Activated naive CD4-positive, alpha-beta T cell treated with anti-CD3 and anti-CD28 coated beads, Interleukin-2, amount 50 U/mL, for 16 hours (primary cell): ENCODE measurements at places on chromosomes 16 and 17.
A peak's percentile ranks its signal among the peaks of the same experiment; 100 is the strongest.

GRCh38 chr17:9350080-9350479 lies 225.5 kb downstream of the STX8 start:
- DNase-seq = no peak

DNA sequence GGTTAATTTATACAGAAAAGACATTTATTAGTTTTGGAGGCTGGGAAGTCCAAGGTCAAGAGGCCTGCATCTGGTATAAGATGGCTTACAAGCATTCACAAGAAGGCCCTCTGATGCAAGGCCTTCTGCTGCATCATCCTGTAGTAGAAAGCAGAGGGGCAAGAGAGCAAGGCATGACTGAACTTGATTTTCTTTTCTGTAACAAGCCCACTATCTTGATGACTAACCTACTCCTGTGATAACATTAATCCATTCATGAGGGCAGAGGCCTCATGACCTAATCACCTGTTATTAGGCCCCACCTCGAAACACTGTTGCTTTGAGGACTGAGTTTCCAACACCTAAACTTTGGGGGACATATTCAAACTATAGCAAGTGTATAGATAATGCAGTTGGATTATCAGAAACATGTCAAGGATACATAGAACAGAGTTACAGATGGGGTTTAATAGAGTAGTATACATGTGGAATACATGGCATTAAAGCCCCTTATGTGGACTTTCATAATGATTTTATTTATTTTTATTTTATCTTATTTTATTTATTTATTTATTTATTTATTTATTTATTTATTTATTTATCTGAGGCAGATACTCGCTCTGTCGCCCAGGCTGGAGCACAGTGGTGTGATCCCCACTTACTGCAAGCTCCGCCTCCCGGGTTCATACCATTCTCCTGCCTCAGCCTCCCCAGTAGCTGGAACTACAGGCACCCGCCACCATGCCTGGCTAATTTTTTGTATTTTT lies 88.2 kb downstream of the CHD9 start:
- DNase-seq = no peak

- DNase-seq = no peak
Measured at GRCh38 chr17:73492125-73492820, 152.0 kb downstream of the SDK2 start.

GRCh38 chr17:59506894-59507726 lies 58.3 kb upstream of the DHX40 start:
- no peak for DNase-seq

- DNase-seq = no peak
Measured at GRCh38 chr16:49496656-49497055, 123.1 kb downstream of the C16orf78 start.

DNA sequence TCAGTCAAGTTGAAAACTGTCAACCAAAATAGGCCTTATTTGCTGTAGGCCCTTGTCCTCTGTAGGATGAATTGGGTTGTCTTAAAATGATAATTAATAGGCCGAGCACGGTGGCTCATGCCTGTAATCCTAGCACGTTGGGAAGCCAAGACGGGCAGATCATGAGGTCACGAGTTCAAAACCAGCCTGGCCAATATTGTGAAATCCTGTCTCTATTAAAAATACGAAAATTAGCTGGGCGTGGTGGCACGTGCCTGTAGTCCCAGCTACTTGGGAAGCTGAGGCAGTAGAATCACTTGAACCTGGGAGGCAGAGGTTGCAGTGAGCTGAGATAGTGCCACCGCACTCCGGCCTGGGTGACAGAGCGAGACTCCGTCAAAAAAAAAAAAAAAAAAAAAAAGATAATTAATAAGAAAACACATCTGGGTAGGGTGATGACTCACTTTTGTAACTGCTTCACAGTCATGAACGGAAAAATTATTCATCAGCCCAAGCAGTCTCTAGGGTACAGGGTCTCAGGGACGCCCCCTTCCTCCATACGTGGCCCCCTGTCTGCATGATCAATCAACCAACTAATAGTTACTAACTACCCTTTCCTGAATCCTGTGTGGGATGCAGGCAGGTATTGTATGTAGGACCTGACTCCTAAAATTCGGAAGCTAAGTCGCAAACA lies 137.0 kb upstream of the RCVRN start:
- no peak for DNase-seq

DNA sequence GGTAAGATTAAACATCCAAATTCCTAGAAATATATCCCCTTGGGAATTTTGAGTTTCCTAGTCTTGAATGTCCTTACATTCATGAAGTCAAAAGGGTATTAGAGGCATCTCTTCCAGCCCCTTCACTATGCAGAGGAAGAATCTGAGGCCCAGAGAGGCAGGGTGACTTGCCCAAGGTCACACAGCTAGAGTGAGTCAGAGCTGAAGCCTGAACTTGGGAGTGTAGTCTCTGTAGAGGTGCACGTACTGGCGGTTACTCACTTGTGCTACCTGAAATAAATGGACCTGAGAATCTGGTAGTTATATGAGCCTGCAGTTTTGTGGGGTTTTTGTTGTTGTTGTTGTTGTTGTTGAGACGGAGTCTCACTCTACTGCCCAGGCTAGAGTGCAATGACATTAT lies 164.0 kb downstream of the XYLT1 start:
- DNase-seq = no peak

DNA sequence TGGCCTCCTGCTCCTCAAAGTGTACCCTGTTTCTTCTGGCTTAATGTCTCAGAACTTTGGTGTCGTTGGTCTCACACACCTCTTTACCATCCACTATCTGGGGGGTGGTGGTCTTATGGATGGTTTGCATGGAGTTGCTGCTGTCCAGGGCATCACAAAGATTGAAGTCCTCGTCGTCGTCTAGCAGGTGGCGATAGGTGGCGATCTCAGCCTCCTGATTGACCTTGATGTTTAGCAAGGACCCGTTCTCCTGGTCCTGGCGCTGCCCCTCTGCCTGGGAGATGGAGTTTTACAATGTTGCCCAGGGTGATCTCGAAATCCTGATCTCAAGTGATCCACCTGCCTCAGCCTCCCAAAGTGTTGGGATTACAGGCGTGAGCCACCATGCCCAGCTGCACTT lies 31.1 kb upstream of the HELZ start:
- no peak for DNase-seq

- DNase-seq = no peak
Measured at GRCh38 chr16:72996291-72997062, 51.5 kb downstream of the ZFHX3 start.

DNA sequence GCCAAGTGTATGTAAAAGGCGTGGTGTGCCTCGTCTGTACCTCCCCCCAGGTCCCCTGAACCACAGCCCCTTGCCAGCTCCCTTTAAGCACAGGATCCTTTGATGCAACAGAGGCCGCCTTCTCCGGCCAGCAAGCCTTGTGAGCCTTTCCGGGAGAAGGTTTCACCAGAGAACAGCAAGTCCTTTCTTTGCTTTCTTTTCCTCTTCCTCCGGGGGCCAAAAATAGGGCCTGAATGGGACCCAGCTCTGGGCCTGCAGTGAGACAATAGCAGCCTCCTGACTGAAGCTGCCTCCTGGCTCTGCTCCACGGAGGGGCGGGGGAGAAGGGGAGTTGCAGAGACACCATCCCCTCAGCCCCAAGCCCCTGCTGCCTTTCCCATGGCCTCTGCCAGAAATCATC lies 9.0 kb downstream of the ADGRG1 start:
- no peak for DNase-seq

DNA sequence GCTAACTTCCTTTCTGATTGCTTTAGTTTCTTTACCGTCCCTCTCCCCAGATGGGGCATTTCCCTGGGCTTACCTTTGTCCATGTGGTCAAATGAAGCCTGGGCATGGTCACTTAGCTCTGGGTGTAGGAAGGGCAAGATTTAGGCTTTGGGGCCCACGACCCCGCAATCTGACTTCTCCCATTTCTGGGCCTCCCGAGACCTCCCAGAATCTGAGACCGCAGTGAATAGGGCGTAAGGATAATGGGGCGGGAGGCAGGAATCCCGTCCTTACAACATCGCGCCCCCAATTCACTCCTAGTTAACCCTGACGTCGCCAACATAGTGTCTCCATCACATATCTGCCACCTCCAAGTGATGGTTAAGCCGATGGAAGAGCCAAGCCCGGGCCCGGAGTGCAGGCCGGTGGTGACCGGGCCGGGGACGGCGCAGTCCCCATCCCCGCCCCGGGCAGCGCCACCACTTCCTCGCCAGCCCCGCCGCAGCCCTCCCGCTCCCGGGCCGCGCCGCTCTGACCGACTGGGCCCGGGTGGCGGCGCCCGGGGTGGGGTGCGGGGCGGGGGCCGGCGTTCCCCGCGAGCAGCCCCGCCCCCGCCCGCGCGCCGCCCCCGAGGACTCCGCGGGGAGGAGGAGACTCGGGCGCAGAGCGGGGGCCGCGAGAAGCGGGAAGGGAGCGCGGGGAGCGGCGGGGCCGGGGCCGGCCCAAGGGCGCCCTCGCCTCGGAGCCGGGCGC lies at the start of gene RHBDL3:
Gene RHBDL3 (plus strand): TSS at position 641 of the 732 bp plus-strand sequence. CDS start 358 bp downstream, outside the sequence.
- peak; percentile 32 for DNase-seq

- no peak for DNase-seq
Measured at GRCh38 chr17:58377093-58377601, 25.1 kb upstream of the SUPT4H1 start.

- DNase-seq = no peak
Measured at GRCh38 chr16:84723906-84724305, 24.1 kb downstream of the USP10 start.

- DNase-seq = no peak
Measured at GRCh38 chr17:48513666-48514455, 16.9 kb downstream of the HOXB1 start.

DNA sequence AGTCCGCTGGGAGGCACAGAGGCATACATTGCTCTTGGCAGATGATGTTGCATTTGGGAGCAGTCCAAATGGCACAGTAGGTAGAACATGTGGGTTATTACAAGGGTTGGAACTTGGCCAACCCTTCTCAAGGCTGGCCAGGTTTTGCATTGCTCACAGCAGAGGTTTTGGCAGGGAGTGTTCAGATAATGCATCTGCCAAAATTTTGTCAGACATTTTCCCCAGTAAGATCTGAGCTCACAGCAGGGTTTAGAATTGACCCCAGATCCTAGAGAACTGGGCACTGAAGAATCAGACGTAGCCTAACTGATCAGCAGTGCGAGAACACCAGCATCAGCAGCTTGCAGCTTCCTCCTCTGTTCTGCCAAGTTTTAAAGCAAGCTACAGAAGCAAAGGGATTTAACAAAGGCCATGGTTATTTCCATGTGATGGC lies 468.8 kb upstream of the KIF2B start:
- DNase-seq = no peak

GRCh38 chr17:38565853-38566665 lies 39.7 kb downstream of the SRCIN1 start:
- no peak for DNase-seq

GRCh38 chr17:7477392-7478275 lies 1.8 kb downstream of the ZBTB4 start:
- DNase-seq = peak; percentile 40

DNA sequence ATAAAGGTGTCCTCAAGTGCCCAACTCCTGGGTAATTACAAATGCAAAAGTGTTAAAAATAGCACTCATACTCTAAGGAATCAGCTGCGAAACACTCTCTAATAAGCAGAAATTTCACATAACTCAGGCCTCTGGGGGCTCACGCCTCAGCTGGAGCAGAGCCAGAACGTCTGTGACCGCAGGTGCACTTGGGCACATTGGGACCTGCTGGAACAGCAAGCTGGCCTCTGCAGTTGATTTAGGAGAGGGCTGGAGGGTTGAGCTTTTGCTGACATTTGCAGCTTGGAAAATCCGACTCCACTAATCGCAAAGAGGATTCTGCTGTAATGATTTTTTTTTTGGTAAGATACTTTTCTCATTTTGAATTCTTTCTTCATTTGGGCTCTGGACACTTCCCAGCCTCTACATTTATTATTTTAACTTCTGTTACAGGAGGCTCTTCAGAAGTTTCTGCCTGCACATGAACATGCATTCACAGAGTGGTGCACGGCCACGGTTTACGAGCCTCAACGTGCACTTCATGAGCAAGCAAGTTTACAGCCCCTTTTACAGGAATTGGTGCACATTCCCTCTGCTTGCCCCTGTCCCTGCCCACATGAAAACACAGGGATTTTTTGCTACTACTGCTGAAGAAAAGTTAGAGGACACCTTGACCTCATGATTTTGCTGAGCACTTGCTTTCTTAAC lies 4.1 kb upstream of the SNTB2 start:
- no peak for DNase-seq

DNA sequence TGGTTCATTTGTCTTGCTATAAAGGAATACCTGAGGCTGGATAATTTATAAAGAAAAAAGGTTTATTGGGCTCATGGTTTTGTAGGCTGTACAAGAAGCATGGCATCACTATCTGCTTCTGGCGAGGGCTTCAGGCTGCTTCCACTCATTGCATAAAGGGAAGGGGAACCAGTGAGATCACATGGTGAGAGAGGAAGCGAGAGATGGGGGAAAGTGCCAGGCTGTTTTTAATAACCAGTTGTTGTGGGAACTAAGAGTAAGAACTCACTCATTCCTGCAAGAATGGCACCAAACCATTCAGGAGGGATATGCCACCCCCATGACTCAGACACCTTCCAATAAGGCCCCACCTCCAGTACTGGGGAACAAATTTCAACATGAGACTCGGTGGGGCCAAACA lies 24.3 kb downstream of the SPECC1 start:
- DNase-seq = no peak

DNA sequence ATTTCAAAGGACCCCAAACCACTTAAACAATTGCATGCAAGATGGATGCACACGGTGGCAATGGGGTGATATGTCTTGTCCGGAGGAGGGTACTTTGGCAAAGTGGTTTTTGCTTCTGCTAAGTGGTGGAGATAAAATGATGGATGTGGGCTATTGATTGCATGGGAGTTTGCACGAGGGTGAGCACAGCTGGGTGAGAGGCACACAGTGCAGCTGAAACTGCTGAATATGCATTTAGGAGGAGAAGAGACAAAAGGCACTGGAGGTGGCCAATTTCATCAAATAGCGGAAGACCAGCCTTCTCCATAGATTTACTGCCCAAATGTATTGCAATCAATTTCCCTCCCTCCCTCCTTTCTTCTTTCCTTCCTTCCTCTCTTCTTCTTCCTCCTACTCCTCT lies 414.4 kb upstream of the EEF2KMT start:
- no peak for DNase-seq

GRCh38 chr16:4747906-4748681 lies 13.8 kb downstream of the DNAAF8 start:
- no peak for DNase-seq

GRCh38 chr17:8447799-8448198 lies 12.1 kb downstream of the NDEL1 start:
- DNase-seq = no peak

- no peak for DNase-seq
Measured at GRCh38 chr17:7081341-7082062, 1.5 kb upstream of the CLEC10A start.
